ENCODE measurements at places on chromosomes 5 and 9.

DNA sequence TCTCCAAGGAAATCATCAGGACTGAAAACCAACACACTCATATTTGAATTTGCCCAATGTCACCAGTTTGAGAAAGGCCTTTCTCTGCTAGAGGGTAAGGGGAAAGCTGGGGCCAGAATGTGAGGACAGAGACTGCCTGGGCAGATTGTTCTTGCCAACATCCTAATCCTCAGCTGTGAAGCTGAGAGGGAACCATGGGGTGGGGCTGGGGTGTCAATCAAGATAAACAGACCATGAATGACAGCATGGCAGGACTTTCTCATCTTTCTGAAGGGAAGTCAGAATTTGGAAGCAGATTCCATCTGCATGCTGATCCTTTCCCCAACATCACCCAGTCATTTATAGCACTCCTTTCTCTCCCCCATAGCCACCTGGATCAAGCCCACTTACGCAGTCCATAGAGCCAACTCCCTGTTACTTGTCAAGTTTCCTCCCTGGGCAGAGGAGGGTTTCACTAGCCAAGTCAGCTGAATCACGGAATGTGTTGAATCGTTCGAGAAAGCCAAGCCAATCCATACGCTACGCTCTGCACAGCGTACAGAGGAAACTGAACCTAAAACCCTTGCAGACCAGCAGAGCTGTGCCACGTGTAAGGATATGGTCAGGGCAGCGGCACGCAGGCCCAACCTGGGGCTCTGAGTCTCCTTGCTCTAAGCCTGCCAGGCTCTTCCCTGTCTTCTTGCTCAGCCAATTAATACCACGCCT, 14.9 kb downstream of the GLDC start:
- DNase-seq = no peak

- DNase-seq = no peak
Observed at GRCh38 chr9:112339886-112340285, 6.5 kb upstream of the PTBP3 start.

- DNase-seq = peak; percentile 92
Observed at GRCh38 chr9:75892216-75892911, 1.9 kb downstream of the PCSK5 start.

- peak; percentile 92 for DNase-seq
Observed at GRCh38 chr9:38066914-38067858, 1.8 kb downstream of the SHB start.

DNA sequence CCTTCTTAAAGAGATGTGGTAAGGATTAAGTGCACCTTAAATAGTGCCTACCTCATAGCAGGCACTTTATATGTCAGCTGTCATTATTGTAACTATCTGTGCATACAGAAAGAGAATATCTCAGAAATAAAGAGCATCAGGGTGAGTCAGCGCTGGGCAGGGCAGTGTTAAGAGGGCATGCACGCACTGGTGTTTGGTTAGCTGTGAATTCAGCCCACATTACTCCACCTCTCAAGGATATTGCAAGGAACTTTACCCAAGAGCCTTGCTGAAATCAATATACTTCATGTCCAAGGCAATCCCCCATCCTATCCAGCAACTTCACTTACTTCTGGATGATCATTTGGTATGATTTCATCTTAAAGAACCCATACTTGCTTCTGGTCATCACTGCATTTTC, 300.9 kb downstream of the NTRK2 start:
- no peak for DNase-seq

- DNase-seq = no peak
Observed at GRCh38 chr5:160835818-160836528, 16.0 kb downstream of the ATP10B start.

DNA sequence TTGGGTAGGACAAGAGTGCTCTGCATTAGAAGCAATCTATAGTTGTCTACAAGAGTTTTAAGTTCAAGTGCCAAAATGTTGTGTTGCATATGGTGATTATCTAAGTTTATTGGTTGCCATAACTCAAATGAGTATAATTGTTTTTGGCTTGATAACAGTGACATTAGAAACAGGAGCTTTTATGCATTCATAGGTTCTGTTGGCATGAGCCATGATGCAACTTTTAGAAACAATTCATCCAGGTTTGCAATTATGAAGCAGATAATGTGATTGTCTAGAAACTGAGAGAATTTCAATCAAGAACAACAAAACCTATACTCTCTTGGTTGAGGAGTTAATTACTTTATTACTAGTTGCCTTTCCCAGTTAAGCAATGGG, 137.0 kb downstream of the PBX3 start:
- no peak for DNase-seq

- DNase-seq = no peak
Observed at GRCh38 chr5:118606940-118607339, 381.4 kb downstream of the DTWD2 start.

GRCh38 chr9:70475211-70475610, 60.8 kb upstream of the KLF9 start:
- DNase-seq = no peak

Data from mesenteric fat pad (tissue), 1 donor.